Activated CD4-positive, alpha-beta T cell treated with anti-CD3 and anti-CD28 coated beads, Interleukin-2, Interleukin-4, amounts not matched to agents 100 ng/mL and 50 ng/mL, durations not matched to agents 16 hours and 8 hours (primary cell): ENCODE measurements at places on chromosomes 16 and 17.

GRCh38 chr17:41647038-41647813 is 22.9 kb upstream of the KRT17 start:
- no peak for DNase-seq

DNA sequence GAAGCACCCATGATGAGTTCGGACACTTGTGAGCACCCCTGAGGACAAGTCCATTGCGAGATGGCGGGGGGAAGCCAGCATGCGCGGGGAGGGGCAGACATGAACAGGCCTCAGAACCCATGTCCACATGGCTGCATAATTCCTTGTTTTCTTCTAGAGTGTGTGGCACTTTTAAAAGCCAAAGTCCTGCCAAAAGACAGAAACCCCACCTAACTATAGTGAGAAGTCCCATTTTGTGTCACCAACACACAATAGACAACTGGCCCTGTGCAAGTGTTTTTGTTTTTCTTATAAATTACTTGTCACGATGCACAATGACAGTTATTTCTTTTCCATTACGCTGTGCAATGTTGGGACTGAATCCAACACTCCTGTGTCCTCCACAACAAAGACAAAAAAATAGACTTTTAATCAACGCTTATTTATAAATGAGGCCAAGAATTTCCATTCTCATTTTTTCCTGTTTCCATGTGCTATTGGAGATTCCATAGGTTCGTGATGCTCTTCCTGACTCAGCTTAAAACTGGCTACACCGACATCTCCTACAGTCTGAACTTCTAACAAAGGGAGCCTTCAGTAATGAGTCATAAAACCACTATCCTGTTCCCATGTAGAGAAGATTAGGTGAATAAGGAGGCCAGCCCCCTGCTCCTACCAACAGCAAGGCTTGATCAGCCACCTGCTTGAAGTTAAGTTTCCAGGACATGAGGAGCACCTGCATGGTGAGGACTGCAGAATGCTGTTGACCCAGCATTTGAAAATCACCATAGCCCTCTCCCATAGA is 98.9 kb downstream of the ZNF423 start:
- no peak for DNase-seq

DNA sequence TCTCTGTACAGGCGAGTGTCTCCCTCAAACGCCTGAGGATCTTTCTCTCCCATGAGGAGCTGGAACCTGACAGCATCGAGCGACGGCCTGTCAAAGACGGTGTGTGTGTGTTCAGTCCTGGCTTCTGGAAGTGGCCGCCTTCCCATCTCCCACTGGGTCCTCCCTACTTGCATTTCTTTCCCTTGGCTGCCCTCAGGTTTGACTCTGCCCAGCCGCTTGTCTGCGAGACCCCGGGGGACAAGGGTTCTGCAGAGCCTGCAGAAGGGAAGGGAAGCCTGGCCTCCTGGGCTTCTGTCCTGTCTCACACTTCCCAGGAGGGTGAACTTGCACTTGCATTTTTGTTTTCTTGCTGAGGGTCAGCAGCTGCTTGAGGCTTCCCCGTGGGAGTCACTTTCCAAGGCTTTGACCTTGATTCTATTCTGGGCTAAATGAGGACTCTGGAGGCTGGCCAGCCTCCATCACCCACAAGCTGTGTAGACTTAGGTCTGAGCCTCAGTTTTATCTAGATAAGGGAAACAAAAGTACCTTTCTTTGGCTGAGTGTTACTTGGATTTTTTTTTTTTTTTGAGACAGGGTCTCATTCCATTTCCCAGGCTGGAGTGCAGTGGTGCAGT is 122.3 kb downstream of the ABCC1 start:
- no peak for DNase-seq

DNA sequence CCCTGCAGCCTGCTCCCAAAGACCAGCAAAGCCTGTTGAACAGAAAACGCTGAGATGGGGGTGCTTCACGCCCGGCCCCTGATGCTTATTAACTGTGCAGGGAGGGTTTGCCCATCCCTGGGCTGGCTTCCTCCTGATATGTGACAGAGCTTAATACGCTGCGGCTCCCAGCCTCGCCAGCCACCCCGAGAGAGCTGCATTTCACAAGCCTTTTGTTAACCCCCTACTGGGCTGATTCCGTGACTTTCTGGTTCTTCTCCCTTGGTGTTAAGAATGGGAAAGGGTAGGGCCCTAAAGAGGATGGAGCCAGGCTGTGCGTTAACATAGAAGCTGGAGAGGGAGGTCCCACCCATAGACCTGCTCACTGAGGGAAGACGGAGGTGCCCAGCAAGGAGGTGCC is 211.8 kb downstream of the ENGASE start:
- no peak for DNase-seq

DNA sequence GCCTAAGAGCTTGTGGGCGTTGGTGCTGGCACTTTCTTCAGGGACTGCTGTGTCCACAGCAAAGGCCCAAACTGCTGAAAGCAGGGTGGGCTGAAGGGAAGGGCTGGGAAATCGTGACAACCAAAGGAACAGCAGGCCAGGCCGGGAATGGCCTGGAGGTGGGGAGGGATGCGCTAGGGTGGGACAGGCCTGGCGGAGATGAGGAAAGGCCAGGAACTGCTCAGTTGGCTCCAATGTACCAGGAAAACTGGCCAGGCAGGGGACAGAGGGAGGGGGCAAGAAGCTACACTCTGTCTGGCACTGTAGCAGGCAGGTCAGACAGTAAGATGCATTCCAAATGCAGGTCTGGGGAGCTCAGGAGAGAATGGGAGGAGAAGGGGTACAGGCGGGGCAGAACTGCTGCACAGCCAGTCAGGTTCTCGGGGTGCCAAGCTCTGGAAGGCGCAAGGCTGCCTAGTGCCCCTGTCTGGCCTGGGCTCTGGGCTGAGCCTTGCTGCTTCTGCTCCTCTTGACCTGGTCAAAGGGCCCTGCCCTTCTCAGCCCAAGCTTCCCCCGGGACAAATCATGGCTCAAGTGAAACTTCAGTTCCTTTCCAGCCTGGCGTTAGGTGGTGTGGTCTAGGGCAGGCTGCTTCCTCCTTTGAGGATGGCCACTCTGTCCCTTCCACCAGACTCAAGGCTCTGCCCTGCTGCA is 7.3 kb downstream of the PNMT start:
- no peak for DNase-seq

GRCh38 chr17:83181991-83182619 is 102.7 kb downstream of the METRNL start:
- DNase-seq = no peak

DNA sequence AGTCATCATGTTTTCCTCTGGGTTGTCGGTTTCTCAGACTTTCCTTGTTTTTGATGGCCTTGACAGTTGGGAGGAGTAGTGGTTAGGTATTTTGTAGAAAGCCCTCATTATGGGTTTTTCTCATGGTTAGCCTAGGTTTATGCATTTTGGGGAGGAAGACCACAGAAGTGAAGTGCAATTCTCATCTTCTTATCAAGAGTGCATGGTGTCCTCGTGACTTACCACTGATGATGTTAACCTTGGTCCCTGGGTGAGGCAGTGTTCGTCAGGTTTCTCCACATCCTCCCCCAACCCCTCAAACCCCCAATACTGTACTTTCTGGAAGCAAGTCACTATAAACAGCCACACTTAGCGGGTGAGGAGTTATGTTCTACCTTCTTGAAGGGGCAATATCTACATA is 42.3 kb downstream of the BPTF start:
- peak; percentile 6 for DNase-seq

GRCh38 chr16:3171855-3172593 is 16.0 kb upstream of the OR1F1 start:
- DNase-seq = peak; percentile 90

DNA sequence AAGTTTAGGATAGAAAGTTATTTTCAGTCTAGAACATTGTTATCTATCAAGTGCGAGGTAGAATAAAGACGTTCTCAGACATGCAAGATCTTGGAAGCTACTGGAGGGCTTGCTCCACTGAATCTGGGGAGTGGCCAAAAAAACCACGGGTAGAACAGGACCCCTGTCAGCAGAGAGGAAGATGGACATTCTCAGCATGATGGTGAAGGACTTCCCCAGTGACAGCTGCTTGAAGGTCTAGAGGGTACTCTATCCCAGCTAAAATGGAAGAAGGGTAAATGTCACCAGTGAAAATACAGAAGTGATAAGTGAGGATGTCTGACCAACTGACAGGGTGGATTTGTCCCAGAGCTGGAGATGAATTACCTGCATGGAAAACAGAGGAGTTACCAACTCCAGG is 10.1 kb downstream of the TNFRSF13B start:
- DNase-seq = no peak

GRCh38 chr17:77217566-77217965 is 76.8 kb downstream of the SEC14L1 start:
- DNase-seq = no peak

- DNase-seq = no peak
These were observed 258.0 kb downstream of the PMP22 start for GRCh38 chr17:15007147-15007553.

DNA sequence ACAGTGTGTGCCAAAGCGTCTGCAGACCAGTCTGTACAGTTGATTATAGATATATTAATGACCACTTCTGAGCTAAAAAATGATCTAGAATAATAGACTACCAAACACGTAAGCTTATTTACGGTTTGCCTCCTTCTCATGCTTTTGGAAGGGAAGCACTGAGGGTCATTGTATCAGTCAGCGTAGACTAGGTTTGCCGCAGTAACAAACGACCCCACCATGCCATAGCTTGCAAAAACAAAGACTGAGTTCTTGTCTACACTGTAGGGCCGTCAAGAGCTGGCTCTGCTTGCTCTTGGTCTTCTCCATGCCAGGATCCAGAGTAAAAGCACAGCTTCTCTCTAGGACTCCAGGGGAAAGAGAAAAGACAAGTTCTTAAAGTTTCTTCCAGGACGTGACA is 680.7 kb downstream of the MAF start:
- no peak for DNase-seq

- DNase-seq = no peak
These were observed 428 bp upstream of the DNASE1L2 start for GRCh38 chr16:2235695-2236336.

DNA sequence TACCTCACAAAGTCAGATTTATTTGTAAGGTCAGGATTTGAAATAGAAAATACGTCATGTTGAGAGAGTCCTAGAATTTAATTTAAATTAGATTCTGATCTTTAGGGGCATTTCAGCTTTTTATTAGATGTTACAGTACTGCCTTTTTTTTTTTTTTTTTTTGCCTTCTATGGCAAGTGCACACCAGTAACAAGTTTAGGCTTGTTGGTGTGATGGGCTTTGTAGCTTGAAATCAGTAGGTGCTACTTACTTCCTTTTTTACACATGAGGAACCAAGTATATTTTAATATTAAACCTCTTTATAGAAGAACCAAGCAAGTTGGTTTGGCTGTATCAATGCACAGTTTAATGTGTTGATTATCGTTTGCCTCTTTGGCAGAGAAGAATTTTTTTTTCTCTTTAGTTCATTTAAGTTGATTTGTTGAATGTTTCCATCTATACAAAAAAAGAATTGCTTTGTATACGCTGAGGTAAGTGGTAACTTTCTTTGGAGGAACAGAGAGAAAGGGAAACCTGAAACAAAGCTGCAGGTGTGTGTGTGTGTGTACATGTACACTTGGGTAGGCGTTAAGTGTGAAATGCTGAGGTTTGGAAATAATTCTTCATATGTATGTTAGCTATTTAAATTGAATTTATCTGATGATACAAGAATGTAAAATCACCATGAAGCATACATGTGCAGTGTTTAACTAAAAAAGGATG is 15.7 kb downstream of the RBL2 start:
- DNase-seq = no peak

- DNase-seq = no peak
These were observed 41.7 kb downstream of the RAI1 start for GRCh38 chr17:17722906-17723353.

- no peak for DNase-seq
These were observed 8.7 kb upstream of the ADGRG1 start for GRCh38 chr16:57619606-57620334.

DNA sequence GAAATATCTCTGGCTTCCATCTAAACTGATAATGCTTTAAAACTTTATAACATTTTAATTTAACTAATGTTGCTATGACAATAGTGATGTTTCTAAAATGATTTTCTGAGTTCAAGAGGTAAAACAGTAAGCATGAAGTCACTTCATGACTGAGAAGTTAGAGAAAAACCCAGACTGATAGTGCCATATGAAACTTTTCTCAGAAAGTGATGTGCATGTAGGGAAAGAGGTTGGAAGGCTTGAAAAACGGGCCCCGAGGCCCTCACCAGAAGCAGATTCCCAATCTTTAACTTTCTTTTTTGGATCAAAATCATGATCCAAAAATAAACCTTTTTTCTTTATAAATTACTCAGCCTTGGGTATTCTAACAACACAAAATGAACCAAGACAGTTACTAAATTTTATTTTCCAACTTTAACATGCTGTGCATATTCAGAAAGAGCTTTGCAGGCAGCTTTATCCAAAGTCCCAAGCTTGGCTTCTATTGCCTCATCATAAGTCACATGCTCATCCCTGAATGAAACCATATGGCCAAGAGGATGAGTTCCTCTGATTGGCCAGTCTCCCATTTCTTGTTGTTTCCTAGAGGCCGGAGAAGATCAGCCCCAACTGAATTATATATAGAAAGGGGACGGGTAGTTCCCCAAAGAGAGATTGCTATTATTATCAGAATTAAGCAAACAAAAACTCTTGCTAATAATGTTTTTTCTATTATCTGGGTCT is 357.6 kb upstream of the SALL1 start:
- DNase-seq = no peak

- no peak for DNase-seq
These were observed 63.4 kb downstream of the SNX20 start for GRCh38 chr16:50617646-50618184.

GRCh38 chr16:76576526-76576925 is 299.3 kb downstream of the CNTNAP4 start:
- no peak for DNase-seq

- DNase-seq = no peak
These were observed 3.1 kb downstream of the BAIAP2 start for GRCh38 chr17:81037798-81038733.

GRCh38 chr16:1635070-1635469 is 22.9 kb downstream of the CRAMP1 start:
- DNase-seq = no peak

GRCh38 chr17:66357037-66357436 is 54.6 kb downstream of the PRKCA start:
- no peak for DNase-seq
